Activated CD4-positive, alpha-beta T cell treated with anti-CD3 and anti-CD28 coated beads, Interleukin-2, amount 10 ng/mL, durations not matched to agents 7 days and 5 days (primary cell): ENCODE measurements at places on chromosomes 5 and 9. TPM values are rescaled to one million over a fixed set of nuclear protein-coding genes. Genes with fewer than 3 reads are reported as not detected.

GRCh38 chr5:136020383-136021015 is 8.3 kb upstream of the TGFBI start:
- H3K4me1 ChIP-seq, result no peaks in the 10 kb centered on the region
- H3K36me3 ChIP-seq, result no peaks in the 10 kb centered on the region
- H3K4me3 ChIP-seq, result no peak overlapping the region
- H3K27me3 ChIP-seq, result peaks cover 19% of the 10 kb centered on the region
- H3K27ac ChIP-seq, result no peak overlapping the region

DNA sequence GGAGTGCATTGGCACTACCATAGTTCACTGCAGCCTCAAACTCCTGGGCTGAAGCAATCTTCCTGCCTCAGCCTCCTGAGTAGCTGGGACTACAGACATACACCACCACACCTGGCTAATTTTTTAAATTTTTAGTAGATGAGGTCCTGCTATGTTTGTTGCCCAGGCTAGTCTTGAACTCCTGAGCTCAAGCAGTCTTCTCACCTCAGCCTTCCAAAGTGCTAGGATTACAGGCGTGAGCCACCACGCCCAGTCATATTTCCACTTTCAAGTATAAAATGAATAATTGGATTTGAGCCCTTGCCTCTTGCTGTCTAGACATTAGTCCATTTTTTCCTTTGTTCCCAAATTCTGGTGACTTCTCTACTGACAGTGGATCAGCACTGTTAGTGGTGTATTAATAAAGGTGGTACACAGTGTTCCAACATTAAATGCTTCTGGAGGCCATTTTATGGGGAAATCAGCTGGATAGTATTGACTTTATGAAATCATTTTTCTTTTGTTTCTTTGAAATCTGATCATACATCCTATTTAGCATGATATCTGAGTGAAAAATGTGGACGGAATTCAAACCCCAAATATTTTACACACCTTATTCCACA is 15.9 kb downstream of the ATP6V0E1 start:
- H3K4me3 ChIP-seq, result no peak overlapping the region
- peaks cover 42% of the 10 kb centered on the region for H3K4me1 ChIP-seq
- H3K27ac ChIP-seq, result no peak overlapping the region
- peaks cover 39% of the 10 kb centered on the region for H3K36me3 ChIP-seq
- no peaks in the 10 kb centered on the region for H3K27me3 ChIP-seq
- DNase-seq, result no peak

GRCh38 chr5:135020111-135020895 is 13.7 kb downstream of the PITX1 start:
- no peaks in the 10 kb centered on the region for H3K36me3 ChIP-seq
- no peak overlapping the region for H3K27ac ChIP-seq
- H3K4me1 ChIP-seq, result no peaks in the 10 kb centered on the region
- peaks cover 9% of the 10 kb centered on the region for H3K27me3 ChIP-seq

GRCh38 chr9:37432020-37432419 is 9.5 kb downstream of the GRHPR start:
- no peak for DNase-seq
- H3K4me3 ChIP-seq, result no peak overlapping the region
- peaks cover 6% of the 10 kb centered on the region for H3K4me1 ChIP-seq
- H3K27me3 ChIP-seq, result no peaks in the 10 kb centered on the region
- no peak overlapping the region for H3K27ac ChIP-seq

- no peaks in the 10 kb centered on the region for H3K4me1 ChIP-seq
- no peak overlapping the region for H3K27ac ChIP-seq
- H3K36me3 ChIP-seq, result no peaks in the 10 kb centered on the region
- H3K27me3 ChIP-seq, result no peaks in the 10 kb centered on the region
- DNase-seq, result no peak
These were observed 69.4 kb downstream of the PPIC start for GRCh38 chr5:122967085-122967484.

DNA sequence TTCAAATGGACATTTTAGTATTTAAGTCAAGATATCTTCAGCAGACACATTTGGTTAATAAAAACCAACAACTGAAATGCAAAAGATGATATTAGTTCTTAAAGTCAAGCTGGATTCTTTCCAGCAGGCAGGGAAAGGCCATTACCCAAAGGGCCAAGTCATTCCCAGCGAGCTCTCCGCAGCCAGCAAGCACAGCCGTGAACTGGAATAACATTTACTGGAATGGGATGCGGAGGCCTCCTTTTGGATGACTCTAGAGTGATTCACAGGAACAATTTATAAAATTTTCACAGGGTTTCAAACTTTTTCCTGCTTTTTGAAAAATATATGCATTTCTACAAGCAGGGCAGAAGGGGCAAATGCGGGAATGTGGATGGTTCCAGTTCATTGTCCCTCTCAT is 76.6 kb upstream of the DAB2 start:
- H3K36me3 ChIP-seq, result no peaks in the 10 kb centered on the region
- no peak overlapping the region for H3K27ac ChIP-seq
- no peaks in the 10 kb centered on the region for H3K4me1 ChIP-seq
- H3K27me3 ChIP-seq, result peaks cover 11% of the 10 kb centered on the region
- DNase-seq, result no peak

DNA sequence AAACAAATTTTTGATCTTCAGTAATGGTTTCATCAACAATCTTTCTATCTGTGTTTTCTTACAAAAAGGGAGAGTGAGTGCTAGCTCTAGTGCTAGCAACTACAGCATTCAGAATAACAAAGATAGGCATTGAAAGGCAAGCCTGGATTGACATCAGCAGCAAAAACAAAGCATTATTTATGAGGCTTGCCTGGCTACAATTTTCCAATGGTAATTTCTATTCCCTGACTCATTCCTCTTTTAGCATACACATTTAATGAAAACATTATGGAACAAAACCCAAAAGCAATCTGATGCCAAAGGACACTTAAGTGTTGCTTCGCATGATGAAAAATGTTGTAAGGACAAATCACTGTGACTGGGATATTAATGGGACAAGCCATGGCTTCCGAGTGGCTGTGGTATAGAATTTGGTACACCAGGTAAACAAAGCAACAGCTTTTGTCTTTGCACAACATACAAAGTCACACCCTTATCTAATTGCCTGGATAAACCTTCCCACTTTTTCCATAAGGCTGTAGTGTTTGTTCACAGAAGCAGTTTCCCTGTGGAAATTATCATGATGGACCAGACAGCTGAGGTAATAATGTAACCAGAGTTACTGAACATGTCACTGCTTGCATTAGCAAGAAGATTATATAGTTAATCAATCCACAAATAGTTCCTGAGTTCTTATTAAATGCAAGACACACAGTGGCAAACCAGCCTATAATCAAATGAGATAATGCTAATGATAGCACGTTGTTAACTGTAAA is 179.8 kb upstream of the EDIL3 start:
- H3K27me3 ChIP-seq, result no peaks in the 10 kb centered on the region
- no peaks in the 10 kb centered on the region for H3K36me3 ChIP-seq
- H3K4me3 ChIP-seq, result no peak overlapping the region
- H3K4me1 ChIP-seq, result no peaks in the 10 kb centered on the region

GRCh38 chr5:67515020-67515689 is 318.6 kb upstream of the CD180 start:
- H3K4me1 ChIP-seq, result peaks cover 59% of the 10 kb centered on the region
- peak overlapping the region; percentile 12 for H3K4me3 ChIP-seq
- peak; percentile 71 for DNase-seq
- H3K27me3 ChIP-seq, result peaks cover 5% of the 10 kb centered on the region
- H3K36me3 ChIP-seq, result peaks cover 32% of the 10 kb centered on the region

DNA sequence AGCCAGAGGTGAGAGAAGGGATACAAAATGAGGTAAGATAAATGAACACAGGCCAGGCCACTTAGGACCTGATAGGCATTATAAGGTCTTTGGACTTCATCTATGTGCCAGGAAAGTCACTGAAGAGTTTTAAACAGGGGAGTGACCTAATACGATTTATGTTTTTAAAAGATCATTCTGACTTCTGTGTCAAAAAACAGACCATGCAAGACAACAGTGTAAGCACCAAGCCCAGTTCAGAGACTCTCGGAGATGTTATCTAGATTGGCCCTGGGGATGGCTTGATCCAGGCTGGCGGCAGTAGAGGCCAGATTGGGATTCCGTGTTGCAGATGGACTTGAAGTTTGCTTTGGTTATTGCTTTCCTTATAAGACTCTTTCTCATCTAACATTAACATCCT is 43.0 kb upstream of the DPYSL3 start:
- no peaks in the 10 kb centered on the region for H3K36me3 ChIP-seq
- H3K4me1 ChIP-seq, result no peaks in the 10 kb centered on the region
- no peak overlapping the region for H3K27ac ChIP-seq
- no peak for DNase-seq
- no peak overlapping the region for H3K4me3 ChIP-seq

DNA sequence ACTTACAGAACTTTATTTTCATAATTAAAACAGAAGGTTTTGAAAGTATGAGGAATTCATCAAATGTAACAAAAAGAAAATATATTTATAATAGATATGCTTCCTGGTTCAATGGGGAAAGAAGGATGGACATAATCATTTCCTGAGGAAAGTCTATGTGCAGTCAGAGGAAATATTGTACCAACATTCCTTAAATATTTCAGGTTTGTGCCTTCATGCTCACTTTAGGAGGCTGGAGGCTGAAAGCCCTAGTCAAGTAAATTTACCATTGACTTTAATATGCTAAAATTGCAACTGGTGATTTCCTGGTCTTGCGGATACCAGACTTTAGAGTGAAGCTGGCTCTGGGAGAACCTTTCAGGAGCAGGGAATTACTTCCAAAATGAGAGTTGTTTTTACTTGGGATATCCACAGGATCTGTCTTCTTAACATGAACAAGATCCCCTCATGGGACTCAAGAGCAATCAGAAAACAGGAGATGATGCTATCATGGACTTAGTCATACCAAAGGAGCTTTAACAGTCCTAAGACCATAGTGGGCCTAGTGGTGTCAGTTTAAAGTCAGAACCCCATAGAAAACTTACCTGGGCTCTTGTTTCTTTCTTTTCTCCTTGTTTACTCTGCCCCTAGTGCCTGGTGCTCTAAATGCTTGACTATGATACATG is 762.8 kb upstream of the GRAMD2B start:
- no peaks in the 10 kb centered on the region for H3K4me1 ChIP-seq
- no peaks in the 10 kb centered on the region for H3K27me3 ChIP-seq
- no peak for DNase-seq
- H3K4me3 ChIP-seq, result no peak overlapping the region

Gene TRPM6
- total RNA-seq, result not detected

Gene TTC1
- total RNA-seq, result 57.2 TPM

Gene SMAD5
- total RNA-seq, result 9.3 TPM

Gene SPATA31C1
- not detected for total RNA-seq

Gene BTNL8
- total RNA-seq, result not detected

Gene GFRA3
- total RNA-seq, result 0.15 TPM

Gene ESM1
- total RNA-seq, result not detected

Gene CARTPT
- not detected for total RNA-seq

Gene GHR
- not detected for total RNA-seq
